Hematopoietic multipotent progenitor cell treated with erythropoietin and hydrocortisone succinate and interleukin-3 and kit ligand, for 8 days (in vitro differentiated cells): ENCODE measurements at places on chromosomes 13 and 19.

- DNase-seq = no peak
Measured at GRCh38 chr13:74794582-74794981, 660.4 kb upstream of the KLF12 start.

DNA sequence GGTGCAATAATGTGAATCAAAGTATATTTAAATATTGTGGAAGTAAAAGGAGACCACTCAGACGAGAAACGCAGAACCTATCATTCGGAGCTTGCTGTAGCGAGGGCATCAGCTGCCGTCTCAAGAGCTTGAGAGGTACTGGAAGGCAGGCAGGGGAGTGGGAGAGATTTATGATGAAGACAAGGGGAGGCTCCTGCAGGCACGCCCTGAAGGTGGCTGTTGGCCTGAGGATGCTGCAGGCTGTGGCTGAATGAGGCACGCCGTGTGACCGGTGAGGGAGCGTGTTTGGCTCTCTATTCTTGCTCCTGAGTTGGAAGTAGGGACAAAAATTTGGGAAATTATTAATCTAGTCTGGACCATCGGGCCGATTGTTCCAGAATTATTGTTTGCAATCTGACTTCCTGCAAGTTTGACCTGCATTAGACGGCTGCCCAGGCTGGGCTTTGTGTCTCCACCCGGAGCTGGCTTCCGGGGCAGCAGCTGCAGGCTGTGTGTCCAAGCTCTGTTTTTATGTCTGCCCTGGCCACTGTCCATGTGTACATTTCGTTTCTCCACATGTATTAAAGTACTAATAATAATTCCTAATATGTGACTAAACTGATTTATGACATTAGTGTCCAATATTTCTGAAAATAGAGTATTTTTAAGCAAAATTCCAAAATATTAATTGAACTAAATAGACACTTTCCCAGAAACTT lies 91.1 kb upstream of the ANKRD10 start:
- no peak for DNase-seq

- DNase-seq = no peak
Measured at GRCh38 chr13:41267106-41267505, 3.7 kb upstream of the MTRF1 start.

DNA sequence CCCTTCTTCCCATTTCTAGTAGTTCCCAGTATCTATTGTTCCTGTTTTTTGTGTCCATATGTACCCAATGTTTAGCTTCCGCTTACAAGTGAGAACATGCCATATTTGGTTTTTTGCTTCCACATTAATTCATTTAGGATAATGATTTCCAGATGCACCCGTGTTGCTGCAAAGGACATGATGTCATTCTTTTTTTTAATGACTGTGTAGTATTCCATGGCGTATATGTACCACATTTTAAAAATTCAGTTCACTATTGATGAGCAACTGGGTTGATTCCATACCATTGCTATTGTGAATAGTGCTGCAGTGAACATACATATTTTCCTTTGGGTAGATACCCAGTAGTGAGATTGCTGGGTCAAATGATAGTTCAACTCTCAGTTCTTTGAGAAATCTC lies 50.5 kb downstream of the DLEU7 start:
- DNase-seq = no peak

DNA sequence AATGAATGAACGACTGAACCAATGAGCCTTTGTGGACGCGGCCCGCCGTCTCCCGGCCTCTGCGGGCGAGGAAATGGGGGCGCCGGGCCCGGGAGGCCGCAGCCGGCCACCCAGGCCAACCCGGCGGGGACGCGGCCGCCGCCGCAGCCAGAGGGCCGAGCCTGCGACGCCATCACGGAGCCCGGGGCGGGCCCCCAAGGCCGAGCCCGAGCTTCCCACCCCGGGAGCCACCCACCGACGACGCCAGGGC lies 216 bp downstream of the SUGP2 start:
- no peak for DNase-seq

DNA sequence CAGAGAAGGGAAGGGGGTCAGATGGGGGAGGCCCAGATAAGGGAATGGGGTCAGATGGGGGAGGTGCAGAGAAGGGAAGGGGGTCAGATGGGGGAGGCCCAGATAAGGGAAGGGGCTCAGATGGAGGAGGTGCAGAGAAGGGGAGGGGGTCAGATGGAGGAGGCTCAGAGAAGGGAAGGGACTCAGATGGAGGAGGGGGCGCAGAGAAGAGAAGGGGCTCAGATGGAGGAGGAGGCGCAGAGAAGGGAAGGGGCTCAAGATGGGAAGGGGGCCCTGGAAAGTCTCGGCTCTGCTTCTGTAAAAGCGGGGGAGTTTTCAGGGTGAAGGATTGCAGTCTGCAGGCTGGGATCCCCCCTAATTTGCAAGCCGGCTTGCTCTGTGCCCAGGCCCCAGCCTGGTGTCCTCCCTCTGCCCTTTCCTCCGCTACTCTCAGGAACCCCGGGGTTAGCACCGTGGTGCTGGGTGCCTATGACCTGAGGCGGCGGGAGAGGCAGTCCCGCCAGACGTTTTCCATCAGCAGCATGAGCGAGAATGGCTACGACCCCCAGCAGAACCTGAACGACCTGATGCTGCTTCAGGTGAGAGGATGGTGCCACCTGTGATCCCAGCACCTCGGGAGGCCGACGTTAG lies 1.6 kb downstream of the AZU1 start:
- DNase-seq = no peak

DNA sequence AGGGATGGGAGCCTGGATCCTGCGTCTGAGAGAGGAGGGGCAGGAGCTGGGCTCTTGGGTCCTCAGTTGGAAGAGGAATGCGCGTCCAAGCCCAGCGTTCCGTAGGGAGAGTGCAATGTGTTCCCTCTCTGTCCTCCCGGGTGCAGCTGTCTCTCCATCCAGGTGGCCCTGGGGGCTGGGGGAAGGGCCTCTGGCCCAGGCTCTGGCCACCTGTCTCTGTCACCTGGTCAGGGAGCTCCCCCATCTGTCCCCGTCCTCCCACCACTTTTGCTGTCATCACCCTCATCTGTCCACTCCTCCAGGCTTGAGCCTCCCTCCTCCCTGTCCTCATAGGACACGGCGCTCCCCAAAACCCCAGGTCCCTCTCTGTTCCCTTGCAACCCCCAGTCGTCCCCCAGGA lies 3.7 kb upstream of the SBK2 start:
- no peak for DNase-seq

GRCh38 chr19:55552206-55552605 lies 6.9 kb upstream of the SBK3 start:
- DNase-seq = no peak

GRCh38 chr13:44487989-44488388 lies 88.1 kb downstream of the TSC22D1 start:
- DNase-seq = no peak

DNA sequence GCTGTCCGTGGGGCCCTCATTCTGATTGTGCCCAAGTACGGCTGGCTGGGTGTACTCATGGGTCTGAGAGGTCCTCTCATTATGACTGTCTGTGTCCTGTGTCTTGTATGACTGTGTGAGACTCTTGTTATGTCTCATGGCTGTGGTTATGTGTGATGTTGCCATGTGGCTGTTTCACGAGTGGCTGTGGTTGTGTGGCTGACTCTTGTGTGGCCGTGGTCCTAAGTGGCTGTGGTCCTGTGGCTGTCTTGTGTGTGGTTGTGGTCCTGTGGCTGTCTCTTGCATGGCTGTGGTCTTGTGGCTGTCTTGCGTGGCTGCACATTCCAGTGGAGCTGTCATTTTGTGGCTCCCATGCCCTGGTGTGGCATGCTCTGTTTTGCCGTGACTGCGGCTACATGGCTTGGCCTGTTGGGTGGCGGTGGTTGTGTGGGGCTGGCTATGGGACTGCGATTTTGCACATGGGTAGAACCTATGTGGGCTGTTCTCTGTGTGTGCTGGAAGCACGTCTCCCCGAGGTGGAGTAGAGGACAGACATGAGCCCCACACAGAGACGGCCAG lies 2.5 kb downstream of the LYL1 start:
- peak; percentile 59 for DNase-seq

GRCh38 chr19:46466536-46467196 lies 4.7 kb downstream of the PNMA8A start:
- DNase-seq = no peak

DNA sequence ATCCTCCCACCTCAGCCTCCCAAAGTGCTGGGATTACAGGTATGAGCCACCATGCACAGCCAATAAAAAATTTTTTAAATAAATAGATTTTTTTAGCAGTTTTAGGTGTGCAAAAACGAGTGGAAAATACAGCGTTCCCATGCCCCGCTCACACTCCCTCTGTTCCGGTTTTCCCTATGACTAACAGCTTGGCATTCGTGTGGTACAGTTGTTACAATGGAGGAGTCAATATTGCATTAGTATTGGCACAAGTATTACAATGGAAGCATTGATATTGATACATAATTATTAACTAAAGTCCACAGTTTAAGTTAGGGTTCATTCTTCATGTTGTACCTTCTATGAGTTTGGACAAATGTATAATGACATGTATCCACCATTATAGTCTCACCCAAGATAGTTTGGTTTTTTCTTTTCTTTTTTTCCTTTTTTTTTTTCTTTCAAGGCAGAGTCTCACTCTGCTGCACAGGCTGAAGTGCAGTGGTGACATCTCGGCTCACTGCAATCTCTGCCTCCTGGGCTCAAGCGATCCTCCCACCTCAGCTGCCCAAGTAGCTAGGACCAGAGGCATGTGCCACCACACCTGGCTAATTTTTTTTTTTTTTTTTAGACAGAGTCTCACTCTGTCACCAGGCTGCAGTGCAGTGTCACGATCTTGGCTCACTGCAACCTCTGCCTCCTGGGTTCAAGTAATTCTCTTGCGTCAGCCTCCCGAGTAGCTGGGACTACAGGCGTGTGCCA lies 15.4 kb upstream of the RAB20 start:
- DNase-seq = no peak

DNA sequence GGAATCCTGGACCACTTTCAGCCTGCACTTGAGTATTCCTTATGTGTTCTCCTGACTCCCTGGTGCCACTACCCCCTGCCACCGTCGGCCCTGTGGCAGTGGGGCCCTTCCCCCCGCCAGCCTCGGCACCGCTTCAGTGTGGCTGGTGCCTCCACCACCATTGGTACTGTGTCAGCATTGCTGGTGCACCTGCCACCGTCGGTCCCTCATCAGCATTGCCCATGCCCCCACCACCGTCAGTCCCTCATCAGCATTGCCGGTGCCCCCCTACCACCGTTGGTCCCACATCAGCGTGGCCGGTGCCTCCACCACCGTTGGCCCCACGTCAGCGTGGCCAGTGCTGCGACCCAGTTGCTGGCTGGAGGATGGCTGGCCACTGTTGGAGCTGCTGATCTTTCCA lies 228.5 kb downstream of the TM9SF2 start:
- DNase-seq = no peak

- no peak for DNase-seq
Measured at GRCh38 chr13:20699715-20700114, 3.8 kb upstream of the IL17D start.

- no peak for DNase-seq
Measured at GRCh38 chr19:34505321-34506025, 23.9 kb downstream of the WTIP start.

DNA sequence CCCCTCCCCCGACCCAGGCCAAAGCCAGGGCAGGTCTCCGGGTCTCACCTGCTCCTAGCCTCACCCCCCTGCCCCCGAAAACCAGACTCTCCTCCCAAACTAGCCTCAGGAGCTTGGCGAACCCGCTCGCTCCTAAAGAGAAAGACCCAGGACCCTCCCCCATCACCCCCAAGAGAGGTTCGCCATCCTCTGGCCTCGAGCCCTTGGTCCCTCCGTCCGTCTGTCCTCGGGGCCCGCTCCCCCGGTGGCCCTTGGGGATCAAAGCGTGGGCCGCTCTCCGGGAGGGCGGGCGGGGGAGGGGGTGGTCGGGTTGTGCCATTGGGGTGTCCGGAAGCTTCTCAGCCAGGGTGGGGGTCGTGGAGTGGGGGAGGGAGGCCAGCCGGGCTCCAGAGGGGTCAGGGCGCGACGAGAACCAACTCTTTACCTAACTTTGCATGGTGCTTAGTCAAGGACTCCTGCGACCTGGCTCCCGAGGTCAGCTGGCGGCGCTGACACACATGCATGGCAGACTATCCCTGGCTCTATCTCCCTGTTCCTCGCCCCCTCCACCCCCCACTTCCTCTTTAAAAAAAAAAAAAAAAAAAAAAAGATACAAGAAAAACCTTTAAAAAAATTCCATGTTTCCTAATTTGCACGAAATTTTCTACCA lies 15.6 kb downstream of the SMIM24 start:
- DNase-seq = no peak

GRCh38 chr13:30906411-30907051 lies 460 bp downstream of the MEDAG start:
- DNase-seq = no peak

- peak; percentile 97 for DNase-seq
Measured at GRCh38 chr19:3573858-3574637, 1.3 kb downstream of the HMG20B start.

DNA sequence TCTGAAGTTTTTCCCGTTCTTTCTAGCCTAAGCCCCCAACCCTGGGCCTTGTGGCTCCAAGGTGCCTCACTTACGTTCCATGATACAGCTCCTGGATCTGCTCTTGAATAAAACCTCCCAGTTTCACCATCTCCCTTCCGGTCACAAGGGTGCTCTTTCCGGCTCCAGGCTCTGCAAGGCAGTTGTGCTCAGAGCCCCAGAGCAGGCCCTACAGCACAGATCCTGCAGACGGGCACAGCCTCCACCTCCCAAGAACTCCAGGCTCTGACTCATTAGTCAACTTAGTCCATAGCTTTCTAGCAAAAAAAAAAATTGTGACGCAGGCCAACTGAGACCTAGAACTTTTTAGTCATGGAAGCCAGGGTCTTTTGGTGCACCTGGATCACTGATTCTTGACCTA lies 33.9 kb upstream of the SLC7A10 start:
- no peak for DNase-seq

DNA sequence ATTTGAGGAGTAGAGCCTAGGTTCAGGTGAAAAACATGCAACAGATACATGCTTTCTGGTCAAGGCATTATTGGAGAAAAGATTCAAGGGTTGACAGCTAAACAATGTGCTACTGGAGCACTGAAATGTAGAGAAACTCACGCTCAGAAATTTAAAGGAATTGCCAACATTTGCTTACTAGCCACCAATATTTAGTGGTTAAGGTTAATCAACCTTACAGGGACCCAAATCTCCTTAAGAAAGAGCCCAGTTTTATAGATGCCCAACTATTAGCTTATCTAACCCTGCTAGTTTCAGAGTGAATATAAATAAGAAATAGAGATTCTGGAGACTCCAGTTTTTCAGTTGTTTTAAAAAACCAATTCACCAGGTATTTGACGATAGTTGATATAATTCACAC lies 203.6 kb downstream of the DACH1 start:
- no peak for DNase-seq

- no peak for DNase-seq
Measured at GRCh38 chr19:8355631-8356402, 8.1 kb upstream of the ANGPTL4 start.
